Globus pallidus (tissue), 1 donor: ENCODE measurements at places on chromosomes 13 and 19.

DNA sequence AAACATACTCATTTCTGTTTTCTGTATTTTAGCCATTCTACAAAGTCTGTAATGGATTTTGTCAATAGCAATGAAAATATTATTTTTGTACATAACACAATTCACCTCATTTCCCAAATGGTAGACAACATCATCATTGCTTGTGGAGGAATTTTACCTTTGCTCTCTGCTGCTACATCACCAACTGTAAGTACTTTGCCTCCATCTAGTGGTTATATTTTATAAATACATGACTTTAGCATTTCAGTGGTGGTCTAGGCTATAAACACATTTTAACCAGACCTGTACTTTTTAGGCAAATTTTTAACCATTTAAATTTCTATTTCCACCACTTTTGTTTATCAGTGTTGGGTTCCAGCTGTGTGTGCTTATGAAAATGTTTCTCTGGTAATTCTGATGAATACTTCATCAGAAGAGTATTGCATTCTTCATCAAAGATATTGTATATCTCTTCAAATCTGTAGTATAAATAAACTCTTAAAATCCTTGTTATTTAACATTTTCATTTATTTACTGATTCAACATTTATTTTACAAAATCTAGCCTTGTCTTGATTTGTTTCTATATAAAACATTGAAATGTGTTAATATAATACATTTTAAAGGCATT, 222.4 kb downstream of the NBEA start:
- peak; percentile 46 for DNase-seq

GRCh38 chr19:50187937-50188336, 15.5 kb upstream of the MYH14 start:
- no peak for DNase-seq

DNA sequence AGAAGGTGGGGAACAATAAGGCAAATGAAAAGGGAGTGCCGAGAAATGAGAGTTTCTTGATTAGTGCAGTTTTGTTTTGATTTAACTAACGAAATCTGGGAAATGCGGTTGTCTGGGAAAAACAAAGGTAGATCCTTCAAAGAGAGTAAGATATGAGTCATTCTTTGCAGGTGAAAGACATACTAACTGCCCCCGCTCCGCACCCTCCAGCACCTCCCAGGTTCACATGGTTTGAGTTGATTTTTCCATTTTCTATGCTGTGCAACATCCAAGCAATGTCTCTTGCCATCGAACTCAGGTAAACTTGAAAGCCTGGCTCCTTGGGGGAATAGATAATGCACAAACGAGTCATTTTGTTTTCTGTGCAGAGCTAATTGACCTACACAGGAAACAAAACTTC, 84.1 kb upstream of the KLF12 start:
- no peak for DNase-seq

DNA sequence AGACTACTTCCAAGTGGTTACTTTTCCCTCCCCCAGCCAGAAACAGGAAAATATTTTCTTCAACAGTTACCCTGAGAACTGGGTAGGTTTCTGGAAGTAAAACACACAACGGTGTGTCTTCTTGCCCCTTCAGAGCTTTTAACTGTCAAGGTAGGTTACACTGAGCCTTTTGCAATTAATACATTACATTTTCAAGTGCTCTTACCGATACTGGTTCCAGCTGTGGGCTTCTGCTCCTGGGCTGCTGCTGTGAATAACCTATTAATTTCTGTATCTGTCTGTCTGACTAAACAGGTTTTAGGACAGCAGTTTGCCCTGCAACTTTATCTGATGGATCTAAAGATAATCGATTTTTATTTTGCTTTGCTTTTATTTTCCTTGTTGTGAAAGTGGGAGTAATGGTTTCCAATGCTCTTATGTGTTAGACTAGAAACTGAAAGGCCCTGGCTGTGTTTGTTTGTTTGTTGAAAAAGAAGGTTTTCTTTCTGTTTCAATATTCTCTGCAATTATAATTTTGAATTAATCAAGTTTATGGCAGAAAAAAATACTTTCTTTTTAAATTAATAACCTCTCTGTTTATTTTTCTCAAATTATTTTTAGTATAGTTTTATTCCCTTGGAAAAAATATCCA, 196.7 kb upstream of the SLITRK6 start:
- DNase-seq, result no peak

GRCh38 chr13:40375489-40376171, 290.8 kb downstream of the FOXO1 start:
- no peak for DNase-seq

GRCh38 chr13:112962396-112962795, 6.6 kb upstream of the MCF2L start:
- DNase-seq, result no peak

- no peak for DNase-seq
Observed at GRCh38 chr13:66994517-66995202, 235.5 kb downstream of the PCDH9 start.

- DNase-seq, result no peak
Observed at GRCh38 chr13:81138353-81138980, 797.5 kb upstream of the SPRY2 start.

DNA sequence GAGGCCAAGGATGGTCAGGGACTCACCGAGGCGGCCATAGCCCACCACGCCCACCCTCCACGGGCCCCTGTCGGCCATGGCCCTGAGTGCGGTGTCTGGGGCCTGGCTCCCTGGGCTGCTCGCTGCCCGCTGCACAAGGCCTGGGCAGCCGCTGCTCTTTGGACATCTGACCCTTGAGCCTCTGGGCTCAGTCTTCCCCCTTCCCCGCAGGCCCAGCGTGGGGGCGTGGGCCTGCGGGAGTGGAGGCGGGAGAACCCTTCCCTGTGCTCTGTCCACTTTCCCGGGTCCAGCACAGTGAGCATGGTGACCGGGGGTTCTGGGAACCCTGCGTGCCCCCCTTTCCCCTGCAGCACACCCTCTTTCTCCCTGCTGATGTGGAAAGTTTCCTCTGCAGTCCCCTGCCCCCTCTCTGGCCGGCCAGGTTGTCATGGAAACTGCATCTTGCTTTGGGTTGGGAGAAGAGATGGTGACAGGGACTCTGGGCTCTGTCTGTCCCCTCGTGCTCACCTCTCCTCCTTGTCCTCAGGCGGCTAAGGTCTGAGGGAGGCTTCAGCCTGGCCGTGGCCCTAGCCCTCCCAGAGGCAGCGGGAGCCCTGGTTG, at the start of gene ASPDH:
Gene ASPDH, minus strand, starts transcription at position 168 of the 600 bp plus-strand sequence. Its CDS starts 90 bp downstream, at position 78.
- DNase-seq, result no peak

- no peak for DNase-seq
Observed at GRCh38 chr13:50378509-50379044, 363.3 kb downstream of the KCNRG start.

- no peak for DNase-seq
Observed at GRCh38 chr13:114109641-114110041, 22.8 kb downstream of the RASA3 start.

DNA sequence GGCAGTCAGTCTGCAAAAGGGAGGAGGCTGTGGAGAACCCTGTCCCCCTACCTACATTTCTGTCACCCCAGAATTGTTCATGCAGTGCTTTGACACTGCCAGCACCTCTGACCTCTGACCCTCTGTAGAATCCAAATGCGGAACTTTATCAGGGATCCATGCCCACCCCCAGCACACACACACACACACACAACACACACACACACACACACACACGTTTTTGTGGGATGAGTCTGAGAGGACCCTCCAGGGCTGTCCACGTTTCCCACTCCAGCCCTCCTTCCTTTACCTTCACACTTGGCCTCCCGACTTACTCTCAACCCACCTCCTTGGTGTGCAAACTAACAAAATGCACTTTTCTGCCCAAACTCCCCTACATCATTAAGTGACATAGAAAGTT, 42.3 kb upstream of the TSHZ3 start:
- no peak for DNase-seq

DNA sequence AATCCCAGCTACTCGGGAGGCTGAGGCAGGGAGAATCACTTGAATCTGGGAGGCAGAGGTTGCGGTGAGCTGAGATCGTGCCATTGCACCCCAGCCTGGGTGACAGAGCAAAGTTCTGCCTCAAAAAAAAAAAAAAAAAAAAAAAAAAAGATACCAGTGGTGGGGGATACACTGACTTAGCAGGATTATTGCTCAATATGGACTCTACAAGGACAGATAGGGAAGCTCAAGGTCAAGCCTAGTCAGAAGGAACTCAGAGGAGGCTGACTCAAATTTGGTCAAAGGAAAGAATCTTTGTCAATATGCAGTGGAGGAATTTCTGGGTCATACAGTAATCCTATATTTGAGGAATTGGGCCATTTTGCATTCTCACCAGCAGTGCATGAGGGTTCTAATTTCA, 6.7 kb upstream of the DIAPH3 start:
- no peak for DNase-seq

GRCh38 chr19:12800923-12801465, 606 bp downstream of the PRDX2 start:
- no peak for DNase-seq

GRCh38 chr13:28412981-28413380, 81.9 kb downstream of the FLT1 start:
- no peak for DNase-seq

GRCh38 chr19:1032264-1032867, 6.0 kb downstream of the CNN2 start:
- no peak for DNase-seq

- no peak for DNase-seq
Observed at GRCh38 chr13:63403733-63404132, 1988.1 kb upstream of the PCDH20 start.
